GM23248 (cell line): ENCODE measurements at places on chromosomes 7 and 10. TPM values are rescaled to one million over a fixed set of nuclear protein-coding genes. Genes with fewer than 3 reads are reported as not detected.

Gene AS3MT
- total RNA-seq = 1.3 and 2.3 TPM in 2 replicates

Gene STOX1
- 0.25 TPM in 1 of 2 replicates, not detected in the other for total RNA-seq

Gene HPSE2
- not detected in 2 replicates for total RNA-seq

Gene MMRN2
- 4.5 and 7.3 TPM in 2 replicates for total RNA-seq

Gene SFRP4
- 0.13 and 0.32 TPM in 2 replicates for total RNA-seq

Gene PGAM2
- not detected in 2 replicates for total RNA-seq

Gene LIPM
- not detected in 2 replicates for total RNA-seq

Gene PON3
- total RNA-seq = 1.4 TPM in 1 of 2 replicates, not detected in the other

Gene SPDYE16
- not detected in 2 replicates for total RNA-seq

Gene STAM
- total RNA-seq = 25.2 and 38.7 TPM in 2 replicates

Gene ALOX5
- total RNA-seq = not detected in 2 replicates

Gene CALHM1
- not detected in 2 replicates for total RNA-seq

Gene SLC26A4
- total RNA-seq = 0.25 and 0.43 TPM in 2 replicates

Gene HOXA3
- 0.63 and 2.1 TPM in 2 replicates for total RNA-seq

Gene ANKRD61
- not detected in 2 replicates for total RNA-seq

DNA sequence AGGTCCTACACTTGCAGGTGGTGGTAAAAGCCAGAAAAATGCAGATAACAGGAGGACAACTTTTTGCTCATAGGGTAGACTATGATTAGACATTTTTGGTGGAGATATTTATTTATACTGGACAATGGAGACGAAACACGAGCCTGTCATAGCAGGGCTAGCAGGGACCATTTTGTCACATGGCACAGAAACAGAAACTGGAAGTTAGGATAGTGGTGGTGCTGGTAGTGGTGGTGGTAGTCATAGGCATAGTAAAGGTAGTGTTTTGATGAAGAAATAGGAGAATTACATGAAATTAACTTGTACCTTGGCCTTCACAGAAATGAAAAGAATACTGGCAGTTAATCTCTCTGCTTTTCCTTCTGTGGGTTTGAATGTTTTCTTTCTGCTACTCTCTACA is 8.8 kb upstream of the MGAM start:
- DNase-seq = no peak

DNA sequence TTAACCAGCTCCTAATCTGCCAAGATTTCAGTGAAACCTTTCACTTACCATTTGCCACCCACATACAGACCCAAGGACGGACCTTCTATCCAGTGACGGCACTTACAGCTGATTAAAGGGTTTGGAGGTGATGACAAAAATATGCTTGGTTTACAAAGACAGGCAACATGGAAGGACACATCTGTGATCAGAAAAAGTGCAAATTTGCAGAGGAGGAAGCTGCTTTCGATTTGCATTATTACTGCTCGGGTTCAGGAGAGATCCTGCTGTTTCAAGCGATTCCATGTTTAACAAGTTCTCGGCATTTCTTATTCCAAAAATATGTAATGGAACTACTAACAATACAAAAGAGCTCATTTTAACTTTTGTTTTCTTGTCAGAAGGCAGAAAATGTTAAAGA is 109.0 kb downstream of the JAZF1 start:
- DNase-seq = peak; percentile 51

- no peak for DNase-seq
Measured at GRCh38 chr10:34446049-34446448, 369.0 kb downstream of the PARD3 start.

GRCh38 chr10:110852947-110853346 is 18.8 kb upstream of the PDCD4 start:
- peak; percentile 18 for DNase-seq

GRCh38 chr7:72317341-72317740 is 94.8 kb downstream of the CALN1 start:
- DNase-seq = no peak

- no peak for DNase-seq
Measured at GRCh38 chr10:122532601-122533296, 27.8 kb upstream of the DMBT1 start.

DNA sequence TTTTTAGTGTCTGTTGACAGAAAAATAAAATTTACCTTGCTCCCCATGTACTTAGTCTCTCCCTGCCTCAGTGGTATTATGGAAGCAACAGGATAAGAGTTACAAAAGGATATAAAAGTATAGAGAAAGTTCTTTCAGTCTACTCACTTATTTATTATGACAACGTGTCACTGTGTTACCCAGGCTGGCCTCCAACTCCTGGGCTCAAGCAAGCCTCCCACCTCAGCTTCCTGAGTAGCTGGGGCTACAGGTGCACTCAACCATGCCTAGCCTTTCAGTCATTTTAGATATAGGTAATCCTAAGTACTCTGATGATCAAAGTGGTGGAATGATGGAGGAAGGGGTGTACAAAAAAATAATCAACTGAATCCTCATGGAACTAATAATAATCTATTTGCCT is 215.2 kb upstream of the MKLN1 start:
- no peak for DNase-seq

DNA sequence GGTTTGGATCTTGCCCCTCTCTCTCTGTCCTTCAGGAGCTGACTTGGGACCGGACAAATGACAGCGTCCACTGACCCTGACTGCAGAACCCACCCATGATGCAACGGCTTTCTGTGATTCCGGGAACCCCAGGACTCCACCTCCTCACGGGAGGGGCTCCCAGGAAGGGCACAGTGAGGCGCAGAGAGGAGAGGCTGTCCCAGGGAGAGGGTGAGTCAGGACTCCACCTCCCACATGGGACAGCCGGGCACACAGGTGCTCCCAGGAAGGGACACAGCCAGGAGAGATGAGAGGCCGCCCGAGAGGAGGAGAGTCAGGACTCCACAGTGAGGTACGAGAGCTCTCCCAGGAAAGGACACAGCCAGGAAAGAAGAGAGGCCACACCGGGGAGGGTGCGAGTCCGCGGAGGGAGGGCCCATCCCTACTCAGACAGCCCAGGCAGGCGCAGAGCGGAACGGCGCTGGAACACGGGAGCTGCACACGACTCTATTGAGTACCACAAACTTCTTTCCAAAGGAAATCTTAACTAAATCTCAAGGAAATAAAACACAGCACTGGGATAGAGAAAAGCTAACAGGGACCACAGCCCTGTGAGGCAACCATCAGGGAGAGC is 162.5 kb downstream of the MAD1L1 start:
- DNase-seq = no peak

GRCh38 chr10:77405771-77406241 is 231.8 kb downstream of the KCNMA1 start:
- DNase-seq = peak; percentile 85

DNA sequence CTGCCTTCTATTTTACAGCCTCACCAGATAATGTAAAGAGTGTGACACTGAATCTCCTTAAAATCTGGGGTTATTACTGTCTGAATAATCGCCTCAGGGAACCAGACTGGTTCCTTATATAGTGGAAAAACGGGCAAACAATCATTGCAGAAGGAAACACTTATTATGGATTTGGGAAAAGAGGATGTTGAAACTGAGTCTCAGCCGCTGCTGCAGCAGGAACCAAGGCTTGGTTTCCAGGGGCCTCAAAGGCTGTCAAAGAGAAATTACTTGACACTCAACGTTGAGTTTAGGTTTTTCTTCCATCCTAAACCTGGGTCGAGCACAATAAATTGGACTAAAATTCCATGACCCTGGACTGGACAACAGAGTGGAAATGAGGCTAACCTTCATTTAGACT is 103.8 kb upstream of the AHR start:
- DNase-seq = no peak

GRCh38 chr7:83270407-83270806 is 107.7 kb upstream of the PCLO start:
- DNase-seq = no peak

GRCh38 chr10:86085136-86085535 is 281.5 kb downstream of the GRID1 start:
- DNase-seq = no peak

DNA sequence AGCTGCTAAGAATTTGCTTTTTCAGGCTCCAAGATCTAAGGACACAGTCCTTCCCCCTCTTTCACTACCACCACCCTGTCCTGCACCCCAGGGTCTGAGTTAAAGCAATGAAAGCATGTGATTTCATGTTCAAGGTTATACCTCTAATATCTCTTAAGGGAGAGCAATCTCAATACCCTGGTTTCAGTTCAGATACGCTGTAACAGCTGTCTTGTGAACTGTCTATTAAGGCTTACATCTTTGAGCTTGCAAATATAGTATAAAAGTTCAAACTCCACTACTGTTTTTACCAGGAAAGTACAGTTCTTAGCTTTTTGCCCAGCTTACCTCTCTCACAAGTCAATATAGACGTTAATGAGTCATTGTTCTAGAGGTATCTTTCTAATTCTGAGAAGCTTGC is 2.6 kb downstream of the CPVL start:
- no peak for DNase-seq

- peak; percentile 71 for DNase-seq
Measured at GRCh38 chr7:30285067-30285535, 704 bp downstream of the ZNRF2 start.

DNA sequence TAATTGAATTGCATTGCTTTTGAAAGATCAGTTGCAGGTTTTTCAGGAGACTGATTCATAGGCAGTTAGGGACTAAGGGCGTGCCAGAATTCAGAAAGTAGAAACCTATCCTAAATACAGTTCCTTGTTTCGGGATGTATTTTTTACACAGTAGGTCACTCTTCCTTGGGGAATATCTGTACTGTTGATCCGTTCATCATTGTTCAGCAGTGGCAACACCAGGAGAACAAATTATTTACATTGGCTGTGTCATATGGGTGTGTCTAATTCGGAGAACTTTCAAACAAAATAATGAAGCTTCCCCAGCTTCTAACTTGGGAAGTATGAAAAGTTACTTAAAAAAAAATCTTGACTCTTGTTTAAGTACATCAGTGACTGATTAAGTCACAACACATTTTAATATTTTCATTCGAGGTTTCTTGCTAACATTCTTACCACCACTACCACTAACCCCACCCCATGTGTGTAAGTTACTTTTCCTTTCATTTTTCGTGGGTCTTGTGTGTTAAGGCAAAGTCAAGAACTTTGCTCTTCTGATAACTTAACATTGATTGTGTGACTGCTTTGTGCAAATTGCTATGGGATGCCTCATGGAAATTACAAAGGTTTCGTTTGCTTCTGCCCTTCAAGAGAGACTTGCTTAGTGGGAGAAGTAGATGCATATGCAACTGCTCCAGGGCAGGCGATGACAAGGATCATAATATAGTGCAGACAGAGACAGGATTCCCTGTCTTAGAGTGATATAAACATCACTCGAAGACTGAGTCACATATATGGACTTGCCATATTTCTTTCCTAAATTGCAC is 43.8 kb upstream of the RPA3 start:
- peak; percentile 63 for DNase-seq

GRCh38 chr7:437329-438251 is 82.1 kb downstream of the PDGFA start:
- no peak for DNase-seq

DNA sequence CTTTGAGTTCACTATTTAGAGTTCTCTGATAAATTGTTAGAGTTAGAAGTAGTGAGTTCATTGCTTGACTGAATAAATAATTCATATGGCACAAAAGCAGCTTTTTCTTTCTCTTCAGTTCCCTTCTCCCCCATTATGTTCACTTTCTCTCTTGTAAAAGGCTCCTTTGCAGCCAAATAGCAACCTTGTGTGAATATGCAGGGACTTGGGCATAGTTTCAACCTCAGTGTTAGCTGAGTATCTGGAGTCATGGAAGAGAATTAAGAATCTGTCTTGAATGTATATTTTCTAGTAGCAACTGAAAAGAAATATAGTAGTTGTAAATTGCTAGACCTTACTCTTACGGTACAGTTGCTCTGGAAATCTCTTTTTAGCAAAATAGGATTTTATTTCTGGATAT is 31.9 kb downstream of the ZEB1 start:
- no peak for DNase-seq

- no peak for DNase-seq
Measured at GRCh38 chr7:149879271-149879743, 5.5 kb downstream of the ATP6V0E2 start.

DNA sequence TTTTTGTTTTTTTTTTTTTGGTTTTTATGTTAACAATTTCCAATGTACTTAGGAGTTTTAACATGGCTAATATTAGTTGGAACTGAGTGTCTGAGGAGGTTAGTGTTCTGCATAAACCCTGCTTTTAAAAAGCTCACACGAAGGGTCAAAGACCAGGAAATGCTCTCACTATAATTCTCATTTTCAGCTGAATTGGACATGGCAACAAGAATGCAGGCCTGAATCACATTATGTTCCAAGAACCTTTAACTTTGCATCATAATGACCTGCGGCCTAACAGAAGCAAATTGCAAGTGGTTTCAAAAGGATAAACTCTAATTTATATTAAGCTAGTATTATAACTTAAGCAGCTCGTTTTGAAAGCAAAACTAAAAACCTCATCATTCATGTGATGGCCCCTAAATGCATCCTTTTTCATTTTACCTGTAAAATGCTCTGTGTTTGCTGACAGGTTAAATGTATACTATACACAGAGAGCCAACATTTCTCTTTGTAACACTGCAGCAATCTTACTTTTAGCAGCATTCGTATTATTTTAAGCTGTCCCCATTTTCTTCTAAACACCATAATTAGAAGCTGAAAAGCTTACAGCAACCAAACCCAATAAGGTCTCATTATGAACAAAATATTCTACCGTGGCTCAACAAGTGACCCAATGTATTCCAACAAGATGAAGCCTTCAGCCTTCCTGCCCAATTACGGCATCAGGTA is 242.8 kb upstream of the SP4 start:
- no peak for DNase-seq

- DNase-seq = no peak
Measured at GRCh38 chr10:92493362-92493761, 80.5 kb downstream of the IDE start.

GRCh38 chr7:157475601-157476000 is 138.8 kb downstream of the DNAJB6 start:
- no peak for DNase-seq

GRCh38 chr7:117271566-117271965 is 51.3 kb downstream of the WNT2 start:
- no peak for DNase-seq
